ENCODE measurements at places on chromosomes 4 and X.
A peak's percentile ranks its signal among the peaks of the same experiment; 100 is the strongest.

DNA sequence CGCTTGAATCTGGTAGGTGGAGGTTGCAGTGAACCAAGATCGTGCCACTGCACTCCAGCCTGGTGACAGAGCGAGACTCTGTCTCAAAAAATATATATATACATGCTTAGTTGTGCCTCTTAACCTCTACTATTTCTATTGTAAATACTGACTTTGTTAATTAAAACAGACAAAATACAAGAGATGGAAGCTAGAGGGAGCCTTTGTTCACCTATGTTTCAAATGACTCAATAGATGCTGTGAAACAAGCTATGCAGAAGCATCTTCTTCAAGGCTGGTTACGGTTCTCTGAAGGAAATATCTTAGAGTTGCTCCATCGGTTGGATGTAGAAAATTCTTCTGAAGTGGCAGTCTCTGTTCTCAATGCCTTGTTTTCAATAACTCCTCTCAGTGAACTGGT, 6.2 kb downstream of the NCAPG start:
- no peak for DNase-seq

DNA sequence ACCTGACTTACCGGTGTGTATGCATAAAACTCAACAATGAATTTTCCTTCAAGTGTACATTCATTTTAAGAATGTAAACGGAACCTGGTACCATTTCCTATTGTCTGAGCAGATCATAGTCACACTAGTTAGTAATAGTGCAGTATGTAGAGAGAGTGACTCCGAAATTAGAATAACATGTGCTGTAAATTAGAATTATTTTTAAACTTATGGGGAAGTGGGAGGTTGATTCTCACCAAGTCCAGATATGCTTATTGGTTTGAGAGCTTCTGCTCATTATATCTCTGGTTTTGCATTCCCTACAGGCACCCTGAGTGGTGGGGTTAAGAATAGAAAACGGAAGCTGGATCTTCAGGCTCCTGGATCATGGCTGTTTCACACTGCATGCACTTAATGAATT, 39.6 kb downstream of the KLF3 start:
- DNase-seq: no peak

DNA sequence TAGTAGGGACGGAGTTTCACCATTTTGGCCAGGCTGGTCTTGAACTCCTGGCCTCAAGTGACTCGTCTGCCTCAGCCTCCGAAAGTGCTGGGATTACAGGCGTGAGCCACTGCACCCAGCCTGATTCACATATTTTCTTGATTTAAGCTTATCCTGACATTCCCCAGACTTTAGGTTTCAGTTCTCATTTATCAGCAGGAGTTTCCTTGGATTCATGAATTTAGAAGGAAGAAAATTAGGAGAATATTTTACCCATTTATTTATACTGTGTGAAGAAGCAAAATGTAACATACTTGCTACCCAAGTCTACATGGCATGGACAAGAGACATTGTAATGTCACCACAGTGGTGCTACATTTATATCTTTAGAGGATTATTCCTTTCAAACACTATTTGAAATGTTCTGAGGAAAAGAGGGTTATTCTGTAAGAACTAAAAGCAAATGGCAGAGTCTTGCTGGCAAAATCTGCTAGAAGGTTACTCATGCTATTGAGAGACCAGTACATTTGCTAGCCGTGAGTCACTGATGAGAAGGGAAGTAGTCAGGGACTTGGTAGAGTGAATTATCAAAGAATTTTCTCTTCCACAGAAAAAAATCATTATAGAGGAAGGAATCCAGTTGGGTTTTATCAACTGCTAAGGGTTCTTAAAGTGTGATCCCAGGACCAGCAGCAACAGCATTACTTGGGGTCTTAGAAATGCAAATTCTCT, 26.1 kb upstream of the CFAP299 start:
- no peak for DNase-seq

DNA sequence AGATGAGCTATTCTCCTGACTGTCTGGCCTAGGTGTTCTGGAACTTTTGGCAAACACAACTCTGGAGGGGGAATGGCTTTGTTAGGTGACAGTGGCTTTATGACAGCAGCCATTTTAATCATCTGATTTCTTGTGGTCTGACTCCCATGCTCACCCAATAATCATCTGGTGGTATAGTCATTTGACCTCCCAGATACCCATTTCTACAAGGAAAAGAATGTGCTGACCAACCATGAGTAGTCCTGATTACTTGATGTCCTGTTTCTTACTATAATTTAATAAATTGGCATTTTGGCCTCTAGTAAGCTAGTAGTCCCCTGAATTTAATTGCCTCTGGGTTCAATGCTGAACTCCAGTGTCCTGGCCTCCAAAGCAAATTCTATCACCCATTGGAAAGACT, 109.9 kb upstream of the DUSP21 start:
- no peak for DNase-seq

DNA sequence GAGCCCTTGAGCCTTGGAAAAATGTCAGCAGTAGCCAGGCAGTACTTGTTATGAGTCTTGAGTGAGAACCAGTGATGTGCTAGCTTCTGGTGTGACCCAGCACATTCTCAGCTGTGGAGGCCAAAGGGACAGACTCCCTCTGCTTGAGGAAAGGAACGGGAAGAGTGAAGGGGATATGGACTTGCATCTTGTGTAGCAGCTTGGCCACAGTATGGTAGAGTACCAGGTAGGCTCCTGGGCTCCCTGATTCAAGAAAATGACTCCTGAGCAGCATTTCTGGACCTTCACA, 1601.9 kb upstream of the ADGRL3 start:
- no peak for DNase-seq

- no peak for DNase-seq
Observed at GRCh38 chr4:26912810-26913209, 52.2 kb downstream of the STIM2 start.

DNA sequence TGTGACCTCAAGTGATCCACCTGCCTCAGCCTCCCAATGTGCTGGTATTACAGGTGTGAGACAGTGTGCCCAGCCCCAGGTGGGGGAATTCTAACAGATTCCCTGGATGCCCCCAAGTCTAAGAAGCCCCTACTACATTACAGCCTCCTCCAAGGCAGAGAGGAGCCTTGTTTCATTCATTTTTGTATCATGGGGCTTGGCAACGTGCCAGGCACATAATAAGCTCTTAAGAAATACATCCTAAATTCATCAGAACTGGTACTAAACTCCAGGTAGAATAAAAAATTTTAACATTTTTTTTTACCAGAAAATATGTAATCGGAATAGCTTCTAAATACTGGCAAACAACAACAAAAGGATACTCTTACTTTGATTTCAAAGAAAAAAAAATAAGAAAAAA, 127.1 kb downstream of the CHIC2 start:
- no peak for DNase-seq

- DNase-seq: no peak
Observed at GRCh38 chr4:2698951-2699505, 57.1 kb downstream of the TNIP2 start.

DNA sequence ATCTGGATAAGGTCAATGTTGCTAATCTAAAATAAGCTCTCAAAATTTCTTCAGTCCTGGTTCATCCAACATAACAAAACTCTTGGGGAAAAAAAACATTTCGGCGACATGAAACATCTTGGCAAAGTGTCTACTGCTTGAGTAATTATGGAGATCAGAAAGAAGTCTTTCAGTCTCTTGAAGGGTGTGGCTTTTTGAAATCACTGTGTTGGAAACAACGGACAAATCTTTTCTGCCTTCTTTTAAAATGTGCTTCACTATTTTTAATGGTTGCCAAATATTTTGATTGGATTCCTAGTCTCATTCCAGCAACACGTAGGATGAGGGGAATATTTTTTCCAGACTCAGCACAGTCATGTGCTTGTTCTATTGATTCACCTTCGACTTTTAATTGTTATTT, 138.6 kb downstream of the KLHL8 start:
- no peak for DNase-seq

DNA sequence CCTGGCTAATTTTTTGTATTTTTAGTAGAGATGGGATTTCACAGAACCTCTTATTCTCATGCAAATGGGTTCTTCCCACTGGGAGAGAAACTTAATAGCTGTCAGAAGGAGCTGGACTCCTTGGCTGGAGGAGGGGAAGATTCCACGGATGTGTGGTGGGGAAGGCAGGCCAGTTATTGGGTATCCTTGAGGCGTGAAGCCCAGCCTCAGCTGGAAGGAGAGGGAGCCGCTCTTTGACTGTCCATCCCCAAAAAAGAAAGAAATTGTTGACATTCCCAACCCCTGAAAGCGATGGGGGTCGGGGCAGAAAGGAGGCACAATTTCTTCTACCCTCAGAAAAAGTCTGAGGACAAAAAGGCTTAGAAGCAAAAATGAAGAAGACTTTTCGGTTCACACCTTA, 983.1 kb upstream of the PABPC4L start:
- no peak for DNase-seq

DNA sequence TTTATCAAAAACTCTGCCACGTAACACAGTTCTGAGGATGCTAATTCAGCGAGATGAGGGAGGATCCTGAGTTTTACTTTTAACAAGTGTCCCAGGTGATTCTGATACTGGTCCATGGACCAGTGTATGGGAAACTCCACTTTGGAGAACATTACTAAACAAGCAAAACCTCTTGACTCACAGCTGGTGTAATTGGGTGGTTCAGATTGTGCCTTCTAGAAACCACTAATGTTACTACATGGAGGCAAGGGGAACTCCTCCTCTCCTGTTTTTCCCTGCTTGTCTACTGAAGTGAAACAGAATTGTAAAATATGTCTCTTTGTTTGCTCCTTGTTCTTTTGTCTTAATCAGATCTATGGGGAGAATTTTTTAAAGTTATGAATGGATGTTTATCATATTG, 62.6 kb downstream of the FRAS1 start:
- DNase-seq: no peak

GRCh38 chrX:153929576-153929975, 3.5 kb upstream of the ARHGAP4 start:
- DNase-seq: no peak

DNA sequence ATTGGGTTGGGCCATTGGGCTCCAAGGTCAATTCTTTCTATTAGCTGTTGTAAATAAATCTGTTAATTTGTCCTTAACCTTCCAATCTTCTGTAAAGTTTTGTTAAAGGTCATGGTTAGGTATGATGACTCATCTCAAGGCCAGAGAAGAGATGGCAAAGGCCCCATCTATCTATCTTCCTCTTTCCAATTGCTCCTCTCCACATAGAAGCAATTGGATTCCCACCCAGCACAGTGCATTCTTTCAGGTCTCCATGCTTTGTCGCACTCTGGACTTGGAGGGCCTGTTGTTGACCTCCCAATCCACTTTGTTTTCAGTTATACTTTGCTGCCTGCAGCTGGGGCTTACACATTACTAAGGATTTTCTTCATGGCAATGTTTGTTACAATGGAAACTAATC, 118.5 kb downstream of the MFAP3L start:
- no peak for DNase-seq

DNA sequence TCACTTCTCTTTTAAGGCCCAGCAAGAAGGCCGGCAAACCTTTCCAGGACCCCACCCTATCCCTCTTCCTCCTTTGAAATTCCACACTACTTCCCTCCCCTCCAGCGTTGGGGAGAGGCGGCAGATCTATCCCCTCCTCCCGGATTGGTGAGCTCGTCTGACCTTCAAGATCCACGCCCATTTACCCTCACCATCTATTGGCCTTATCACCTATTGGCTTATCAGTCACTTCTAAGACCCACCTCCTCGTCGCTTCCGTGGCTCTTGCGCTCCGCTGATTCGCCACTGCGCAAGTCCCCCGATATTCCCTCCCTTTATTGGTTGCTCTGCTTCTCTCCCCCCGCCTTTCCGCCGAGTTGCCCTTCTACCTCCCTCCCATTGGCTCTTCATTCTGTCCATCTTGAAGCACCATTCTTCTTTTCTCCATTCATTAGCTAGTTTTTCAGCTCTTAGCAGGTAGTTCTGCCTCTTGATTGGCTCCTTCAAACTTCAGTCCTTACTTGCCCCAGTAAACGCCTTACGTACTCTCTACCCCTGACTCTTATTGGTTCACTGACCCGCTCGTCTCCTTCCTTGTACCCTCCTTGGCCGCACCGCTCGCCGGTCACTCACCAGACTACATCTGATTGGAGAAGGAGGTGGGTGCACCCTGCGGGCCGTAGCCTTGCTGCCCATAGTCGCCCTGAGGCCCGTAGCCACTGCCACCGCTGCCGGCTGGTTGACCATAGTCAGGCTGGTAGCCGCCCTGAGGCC, 4.8 kb upstream of the PRICKLE3 start:
- peak; percentile 68 for DNase-seq

Data from GM12892 (cell line).